Dermis lymphatic vessel endothelial cell (primary cell): ENCODE measurements at places on chromosomes 4 and X. TPM values are rescaled to one million over a fixed set of nuclear protein-coding genes. Genes with fewer than 3 reads are reported as not detected.

The FMR1NB gene
- not detected in 2 replicates for total RNA-seq

The ARHGAP10 gene
- 8.9 and 9.7 TPM in 2 replicates for total RNA-seq

The ARR3 gene
- total RNA-seq: not detected in 2 replicates

The MAGEA12 gene
- total RNA-seq: not detected in 2 replicates

The CXCL5 gene
- 0.09 and 0.11 TPM in 2 replicates for total RNA-seq

The PGAM4 gene
- 0.11 TPM in 1 of 2 replicates, not detected in the other for total RNA-seq
